ENCODE measurements at places on chromosomes 1 and 21.

DNA sequence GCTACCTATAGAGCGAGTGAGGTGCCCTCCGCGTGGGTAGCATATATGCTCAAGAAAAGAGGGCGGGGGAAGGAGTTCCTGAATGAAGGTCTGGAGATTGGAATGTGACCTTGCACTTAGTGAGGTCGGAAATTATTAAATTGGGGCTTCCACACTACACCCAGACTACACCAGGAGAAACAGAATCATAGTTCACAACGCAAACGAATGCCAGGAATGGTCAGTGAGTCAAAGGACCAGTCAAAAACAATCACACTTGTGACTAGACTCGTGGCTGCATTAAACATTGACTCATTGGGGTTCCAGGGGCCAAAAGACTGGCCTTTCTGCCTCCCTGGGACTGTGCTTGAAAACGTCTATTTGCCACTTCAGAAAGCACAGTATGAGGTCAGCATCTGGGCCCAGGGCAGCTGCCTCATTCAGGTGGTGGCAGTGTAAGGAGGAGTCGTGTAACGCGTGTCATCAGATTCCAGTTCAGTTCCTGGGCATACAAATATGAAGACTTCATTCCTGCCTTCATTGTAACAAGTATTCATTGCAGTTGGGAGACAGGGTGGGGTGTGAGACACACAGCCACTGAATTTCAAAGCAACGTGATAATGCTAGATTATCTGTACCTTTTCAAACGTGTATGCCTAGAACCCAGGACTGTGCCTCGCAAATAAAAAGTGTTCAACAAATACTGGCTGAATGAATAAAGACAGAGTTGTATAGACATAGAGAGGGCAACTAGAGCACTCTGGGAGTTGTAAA, at the start of gene YOD1:
YOD1 (minus strand) TSS at position 18 of the 753 bp plus-strand sequence. CDS start 178 bp downstream, outside the sequence.
- peaks cover 20% of the 10 kb centered on the region for H3K4me1 ChIP-seq
- peak within 1 kb of the TSS; percentile 79 for H3K27ac ChIP-seq
- no peaks in the 10 kb centered on the region for H3K27me3 ChIP-seq
- peak within 1 kb of the TSS; percentile 98 for H3K4me3 ChIP-seq
- DNase-seq, result no peak
- H3K36me3 ChIP-seq, result peaks cover 16% of the 10 kb centered on the region

- no peak overlapping the region for H3K27ac ChIP-seq
- H3K4me3 ChIP-seq, result no peak overlapping the region
- H3K27me3 ChIP-seq, result no peaks in the 10 kb centered on the region
- H3K36me3 ChIP-seq, result no peaks in the 10 kb centered on the region
- no peaks in the 10 kb centered on the region for H3K4me1 ChIP-seq
- no peak for DNase-seq
Observed at GRCh38 chr1:86756062-86756406, 51.7 kb downstream of the SH3GLB1 start.

DNA sequence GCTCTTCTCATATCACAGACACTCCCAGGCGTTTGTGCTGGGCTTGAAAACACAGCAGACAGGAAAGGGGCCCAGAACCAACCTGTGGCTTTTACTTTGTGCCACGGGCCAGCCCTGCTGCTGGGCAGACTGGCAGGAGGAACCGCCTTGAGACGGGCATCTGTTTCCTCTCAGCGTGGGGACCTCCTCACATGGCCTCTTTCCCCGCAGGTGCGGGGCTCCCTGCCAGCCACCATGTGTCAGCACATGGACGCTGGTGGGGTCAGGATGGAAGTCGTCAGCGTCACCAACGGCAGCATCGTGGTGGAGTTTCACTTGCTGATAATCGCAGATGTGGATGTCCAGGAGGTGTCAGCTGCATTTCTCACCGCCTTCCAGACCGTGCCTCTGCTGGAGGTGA, 47.8 kb downstream of the UMODL1 start:
- DNase-seq, result no peak
- H3K27ac ChIP-seq, result no peak overlapping the region
- H3K27me3 ChIP-seq, result peaks cover 13% of the 10 kb centered on the region
- H3K4me1 ChIP-seq, result peaks cover 2% of the 10 kb centered on the region

- no peak for DNase-seq
- H3K4me3 ChIP-seq, result no peak overlapping the region
- H3K27ac ChIP-seq, result no peak overlapping the region
- H3K27me3 ChIP-seq, result no peaks in the 10 kb centered on the region
- no peaks in the 10 kb centered on the region for H3K4me1 ChIP-seq
- H3K36me3 ChIP-seq, result peaks cover 33% of the 10 kb centered on the region
Observed at GRCh38 chr21:41802684-41803083, 35.8 kb upstream of the RIPK4 start.

DNA sequence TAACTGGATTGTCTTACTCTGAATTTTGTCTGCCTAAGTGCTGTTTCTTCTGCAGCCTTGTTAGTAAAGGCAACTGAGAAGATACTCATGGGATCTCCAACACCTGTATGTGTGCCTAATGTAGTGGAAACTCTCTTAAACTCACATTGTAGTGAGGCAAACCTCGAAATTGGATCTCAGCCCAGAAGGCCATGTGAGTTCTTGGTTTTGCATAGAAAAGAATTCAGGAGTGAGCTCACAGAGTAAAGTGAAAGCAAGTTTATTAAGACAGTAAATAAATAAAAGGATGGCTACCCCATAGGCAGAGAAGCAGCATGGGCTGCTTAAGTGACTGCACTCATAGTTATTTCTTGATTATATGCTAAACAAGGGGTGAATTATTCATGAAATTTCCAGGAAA, 1344.7 kb downstream of the NCAM2 start:
- H3K4me3 ChIP-seq, result no peak overlapping the region
- no peaks in the 10 kb centered on the region for H3K36me3 ChIP-seq
- no peak overlapping the region for H3K27ac ChIP-seq
- H3K27me3 ChIP-seq, result no peaks in the 10 kb centered on the region

GRCh38 chr1:115701090-115701489, 59.3 kb downstream of the VANGL1 start:
- no peak for DNase-seq
- H3K36me3 ChIP-seq, result no peaks in the 10 kb centered on the region
- no peak overlapping the region for H3K27ac ChIP-seq
- no peaks in the 10 kb centered on the region for H3K4me1 ChIP-seq
- H3K27me3 ChIP-seq, result no peaks in the 10 kb centered on the region
